ENCODE measurements at places on chromosomes 5 and 9.

- DNase-seq: no peak
These were observed 12.1 kb downstream of the FTMT start for GRCh38 chr5:121863753-121864285.

DNA sequence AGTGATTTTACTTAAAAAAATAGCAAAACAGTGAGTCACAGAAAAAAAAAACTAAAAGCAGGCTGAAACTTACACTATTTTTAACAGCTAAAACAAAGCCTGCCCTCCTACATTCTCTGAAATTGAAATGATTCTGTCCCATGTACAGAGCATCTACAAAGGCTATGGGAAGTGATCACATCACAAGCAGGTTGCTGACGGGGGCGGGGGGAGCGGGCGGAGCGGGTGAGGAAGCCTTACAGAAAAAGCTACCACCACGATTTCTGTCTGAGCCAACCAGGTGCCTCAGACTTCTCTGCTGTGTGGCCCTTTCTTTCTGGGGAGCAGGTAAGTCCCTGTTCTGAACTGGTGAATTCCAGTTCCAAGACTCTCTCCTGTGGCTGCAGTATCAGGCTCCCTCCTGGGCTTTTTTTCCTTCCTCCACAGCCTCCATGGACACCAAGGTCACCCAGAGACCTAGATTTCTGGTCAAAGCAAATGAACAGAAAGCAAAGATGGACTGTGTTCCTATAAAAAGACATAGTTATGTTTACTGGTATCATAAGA, 104.9 kb downstream of the ANKRD18B start:
- no peak for DNase-seq

GRCh38 chr5:44387921-44388320, 1.3 kb downstream of the FGF10 start:
- DNase-seq: no peak

GRCh38 chr5:43592363-43592762, 10.6 kb upstream of the NNT start:
- DNase-seq: no peak

- DNase-seq: no peak
These were observed 49.3 kb downstream of the CCL28 start for GRCh38 chr5:43362725-43363435.

GRCh38 chr5:173554989-173555705, 61.3 kb downstream of the BOD1 start:
- DNase-seq: no peak
